ENCODE measurements at places on chromosomes 5 and 9.

GRCh38 chr5:132540764-132541163, 2.6 kb downstream of the IL5 start:
- no peak for DNase-seq

GRCh38 chr9:93683331-93684134, 107.1 kb downstream of the PHF2 start:
- no peak for DNase-seq

- DNase-seq: no peak
Observed at GRCh38 chr5:74232276-74232675, 408.3 kb downstream of the ENC1 start.

DNA sequence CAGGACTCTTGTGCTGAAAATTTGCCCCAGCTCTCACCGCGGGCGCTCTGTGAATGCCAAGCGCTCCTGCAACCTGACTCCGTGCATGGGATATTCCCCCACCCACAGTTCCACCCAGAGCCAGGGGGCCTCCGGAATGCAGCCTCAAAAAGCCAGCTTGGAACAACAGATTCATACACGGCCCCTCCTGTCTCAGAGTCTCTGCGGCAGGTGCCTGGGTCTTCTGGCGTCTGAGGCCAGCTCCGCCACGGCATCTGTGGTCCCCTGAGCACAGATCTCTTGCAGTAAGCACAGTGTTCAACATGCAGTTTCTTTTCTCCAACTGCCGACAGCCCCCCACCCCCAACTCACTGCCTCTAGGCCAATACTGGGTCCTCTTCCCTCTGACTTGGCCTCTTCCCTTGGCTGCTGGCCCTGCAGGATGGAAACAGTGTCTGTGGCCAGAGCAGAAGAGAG, 355.7 kb upstream of the IRX2 start:
- no peak for DNase-seq

DNA sequence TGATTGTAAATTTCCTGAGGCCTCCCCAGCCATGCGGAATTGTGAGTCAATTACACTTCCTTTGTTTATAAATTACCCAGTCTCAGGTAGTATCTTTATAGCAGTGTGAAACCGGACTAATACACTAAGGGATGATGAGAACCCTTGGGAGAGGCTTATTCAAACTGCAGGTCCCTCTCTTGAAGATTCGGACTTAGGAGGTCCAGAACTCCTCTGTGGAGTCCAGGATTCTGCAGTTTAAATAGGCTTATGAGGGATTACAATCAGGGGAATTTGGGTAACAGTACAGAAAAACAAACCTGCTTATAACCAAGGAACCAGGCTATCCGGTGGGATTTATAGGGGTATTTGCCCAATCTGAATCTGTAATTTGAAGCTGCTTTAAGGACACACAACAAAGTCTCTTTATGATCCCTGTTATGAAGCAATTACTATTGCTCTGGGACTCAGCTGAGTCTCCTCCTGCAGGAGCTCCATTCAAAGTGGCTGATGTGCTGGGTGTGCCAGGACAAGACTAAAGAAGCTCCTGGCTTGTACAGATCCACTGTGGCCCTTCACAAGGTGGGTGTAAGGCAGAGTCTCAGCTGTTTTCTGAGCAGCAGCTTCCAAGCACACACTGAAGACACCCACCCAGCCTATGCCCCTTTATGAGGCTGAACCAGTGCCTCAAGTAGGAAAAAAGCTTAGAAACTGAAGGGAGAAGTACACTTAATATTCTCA, 41.8 kb upstream of the LHFPL2 start:
- no peak for DNase-seq

DNA sequence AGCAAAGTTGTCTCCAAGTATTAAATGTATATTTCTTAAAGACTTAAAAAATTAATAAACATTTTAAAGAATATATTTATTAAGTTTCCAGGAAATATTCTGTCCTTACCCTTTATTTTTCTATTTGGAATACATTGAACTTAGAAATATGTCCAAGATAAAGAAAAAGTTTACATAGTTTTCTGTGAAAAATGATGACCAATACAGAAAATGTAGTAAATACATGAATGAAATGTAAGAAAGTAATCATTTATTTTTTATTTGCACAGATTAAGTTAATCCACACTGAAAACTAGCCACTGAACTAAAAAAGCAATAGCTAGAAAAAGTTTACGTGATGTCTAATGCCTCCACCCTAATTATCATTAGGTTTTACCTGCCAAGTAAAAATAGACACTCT, 273.2 kb downstream of the ARL15 start:
- DNase-seq: no peak

- no peak for DNase-seq
Observed at GRCh38 chr5:77374686-77375085, 117.4 kb downstream of the WDR41 start.

GRCh38 chr9:129283705-129284606, 105.9 kb upstream of the IER5L start:
- no peak for DNase-seq

- peak; percentile 43 for DNase-seq
Observed at GRCh38 chr9:21668516-21668915, 133.9 kb upstream of the MTAP start.

GRCh38 chr5:144122641-144123040, 47.8 kb downstream of the YIPF5 start:
- DNase-seq: no peak

GRCh38 chr5:134063188-134063820, 51.2 kb upstream of the TCF7 start:
- no peak for DNase-seq

DNA sequence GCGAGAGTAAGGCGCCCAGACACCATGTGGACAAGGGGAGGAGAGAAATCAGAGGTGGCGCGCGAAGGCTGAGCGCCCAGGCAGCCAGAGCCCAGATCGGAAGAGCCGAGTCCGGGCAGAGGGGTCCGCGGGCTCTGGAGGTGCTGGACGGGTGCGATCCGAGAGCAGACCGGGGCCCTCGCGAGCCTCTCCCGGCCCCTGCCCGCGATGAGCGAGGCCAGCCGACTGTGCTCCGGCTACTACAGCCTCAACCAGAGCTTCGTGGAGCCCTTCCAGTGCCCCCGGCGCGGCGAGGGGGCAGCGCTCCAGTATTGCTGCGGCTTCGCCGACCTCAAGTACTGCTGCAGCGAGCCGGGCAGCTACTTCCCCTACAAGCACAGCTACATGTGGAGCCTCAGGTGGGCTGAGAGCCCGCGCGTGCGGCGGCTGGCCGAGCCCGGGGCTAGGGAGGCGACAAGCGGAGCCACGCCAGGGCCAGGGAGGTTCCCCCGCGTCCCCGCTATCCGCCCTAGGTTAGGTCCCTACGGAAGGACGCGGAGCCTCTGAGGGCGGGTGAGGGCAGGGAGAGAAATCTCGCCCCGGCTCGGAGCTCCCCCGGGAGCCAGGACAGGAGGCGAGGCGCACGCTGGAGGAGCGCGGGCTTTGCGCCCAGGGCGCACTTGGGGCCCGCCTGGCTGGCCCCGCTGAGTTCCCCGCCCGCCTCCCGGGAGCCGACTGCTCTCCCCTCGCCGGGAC, at the start of gene SHISAL2B:
Gene SHISAL2B (plus strand): TSS at position 87 of the 735 bp plus-strand sequence. CDS start 121 bp downstream, at position 208.
- peak; percentile 4 for DNase-seq

- DNase-seq: no peak
Observed at GRCh38 chr9:96031916-96032534, 156.5 kb downstream of the ERCC6L2 start.

- DNase-seq: no peak
Observed at GRCh38 chr5:170579601-170580000, 75.8 kb downstream of the KCNIP1 start.

Data from caudate nucleus (tissue), 63 donors.